MCF 10A (cell line): ENCODE measurements at places on chromosomes 3 and 15.
A peak's percentile ranks its signal among the peaks of the same experiment; 100 is the strongest.

- DNase-seq = no peak
These were observed 143.8 kb downstream of the TPRA1 start for GRCh38 chr3:127446756-127447155.

DNA sequence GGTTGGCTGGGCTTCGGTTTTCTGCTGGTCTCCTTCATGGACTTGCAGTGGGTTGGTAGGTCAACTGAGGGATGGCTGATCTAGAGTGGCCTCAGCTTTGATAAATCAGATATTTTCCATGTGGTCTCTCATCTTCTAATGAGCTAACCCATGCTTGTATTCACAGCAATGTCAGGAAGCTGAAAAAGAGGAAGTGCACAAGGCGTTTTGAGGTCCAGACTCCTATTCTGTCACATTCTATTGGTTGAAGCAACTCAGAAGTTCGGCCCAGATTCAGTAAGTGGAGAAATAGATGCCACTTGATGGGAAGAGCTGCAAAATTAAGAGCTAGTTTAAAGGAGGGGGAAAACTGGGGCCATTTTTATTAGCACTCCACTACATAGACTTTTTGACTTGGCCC, 361.2 kb downstream of the DIPK2A start:
- no peak for DNase-seq

DNA sequence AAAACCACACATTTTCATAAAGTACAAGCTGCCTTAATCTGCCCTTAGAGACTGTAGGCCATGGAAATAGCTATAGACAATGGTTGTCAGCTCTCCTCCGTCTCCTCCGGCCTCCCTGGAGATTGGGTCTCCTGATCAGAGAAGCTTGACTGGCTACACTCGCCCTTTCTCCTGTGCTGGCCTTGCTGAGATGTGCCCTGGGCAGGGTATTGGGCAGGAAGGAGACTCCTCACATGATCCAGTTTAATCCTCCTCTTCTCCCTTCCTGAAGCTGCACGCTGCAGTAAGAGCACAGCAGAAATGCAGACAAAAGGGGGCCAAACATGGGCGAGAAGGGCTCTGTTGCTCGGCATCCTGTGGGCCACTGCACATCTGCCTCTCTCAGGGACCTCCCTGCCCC, at the start of gene SLC24A5:
TSS of gene SLC24A5 (plus strand) at position 246 of the 400 bp plus-strand sequence. CDS start at position 301, 55 bp downstream.
- no peak for DNase-seq

GRCh38 chr3:39249453-39250115, 30.3 kb downstream of the CX3CR1 start:
- peak; percentile 21 for DNase-seq
